ENCODE measurements at places on chromosomes 2 and 18.

- DNase-seq = no peak
Observed at GRCh38 chr2:198232281-198232680, 427.9 kb downstream of the PLCL1 start.

DNA sequence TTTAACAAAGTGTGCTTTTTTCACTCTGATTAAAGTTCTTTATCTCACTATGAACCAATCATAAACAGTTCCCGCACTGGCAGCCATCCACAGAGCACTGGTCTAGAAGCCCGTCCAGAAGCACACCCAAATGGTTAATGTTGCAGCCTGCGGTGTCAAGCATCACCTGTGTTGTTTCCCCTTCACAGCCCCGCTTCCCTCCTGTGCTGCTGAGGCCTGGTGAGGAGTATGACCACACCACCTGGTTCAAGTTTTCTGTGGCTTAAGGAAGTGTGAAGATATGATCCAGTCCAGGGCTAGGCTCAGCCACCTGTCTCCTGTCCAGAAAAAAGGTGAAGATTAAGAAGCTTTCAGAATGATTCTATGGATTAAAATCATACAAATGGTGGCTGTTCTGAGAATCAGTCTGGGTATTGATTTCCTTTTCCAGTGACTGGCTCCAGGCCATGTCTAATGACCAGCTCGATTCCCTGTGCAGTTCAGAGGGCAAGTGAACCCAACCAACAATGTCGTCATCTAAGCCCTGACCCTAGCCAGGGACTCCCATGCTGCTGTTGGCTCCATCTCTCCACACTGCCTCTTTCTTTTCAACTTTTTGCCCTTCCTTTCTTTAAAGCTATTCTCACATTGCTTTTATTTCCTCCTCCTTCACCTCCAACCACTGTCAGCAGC is 17.7 kb downstream of the SRSF7 start:
- no peak for DNase-seq

GRCh38 chr18:79631761-79632446 is 47.7 kb upstream of the CTDP1 start:
- DNase-seq = no peak

DNA sequence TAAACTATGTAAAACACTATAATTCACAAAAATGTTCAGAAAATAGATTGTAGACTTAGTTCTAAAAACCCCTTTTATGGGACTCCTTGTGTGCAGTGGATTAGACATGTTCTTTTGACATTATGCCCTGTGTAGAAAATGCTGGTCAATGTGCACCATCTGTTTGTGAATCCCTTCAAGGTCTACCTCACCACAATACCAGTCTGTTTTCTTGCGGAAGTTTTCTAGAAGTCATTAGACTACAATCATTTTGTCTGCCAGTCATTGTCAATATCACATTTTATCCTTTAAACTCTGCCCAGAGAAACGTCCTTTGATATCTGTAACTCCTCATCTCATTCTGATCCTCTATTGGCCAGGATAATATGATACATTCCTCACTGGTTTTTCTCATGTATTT is 7.8 kb downstream of the ITGA4 start:
- DNase-seq = no peak

DNA sequence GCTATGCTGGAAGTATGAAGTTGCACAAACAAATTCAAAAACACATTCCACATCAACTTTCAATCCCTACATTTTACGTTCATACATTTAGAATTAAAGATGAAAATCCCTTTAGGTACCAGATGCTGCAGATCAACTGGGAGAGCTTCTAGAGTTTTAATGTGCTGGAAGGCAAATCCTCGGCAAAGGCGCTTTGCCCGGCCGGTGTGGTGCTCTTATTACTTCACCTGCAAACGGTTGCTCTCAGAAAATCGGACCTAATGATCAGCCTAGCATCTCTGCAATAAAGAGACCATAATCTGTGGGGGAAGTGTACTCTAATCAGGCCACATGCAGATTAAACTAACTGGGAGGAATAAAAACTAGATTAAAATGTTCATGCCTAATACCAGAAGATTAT is 513.8 kb downstream of the ZEB2 start:
- DNase-seq = no peak

DNA sequence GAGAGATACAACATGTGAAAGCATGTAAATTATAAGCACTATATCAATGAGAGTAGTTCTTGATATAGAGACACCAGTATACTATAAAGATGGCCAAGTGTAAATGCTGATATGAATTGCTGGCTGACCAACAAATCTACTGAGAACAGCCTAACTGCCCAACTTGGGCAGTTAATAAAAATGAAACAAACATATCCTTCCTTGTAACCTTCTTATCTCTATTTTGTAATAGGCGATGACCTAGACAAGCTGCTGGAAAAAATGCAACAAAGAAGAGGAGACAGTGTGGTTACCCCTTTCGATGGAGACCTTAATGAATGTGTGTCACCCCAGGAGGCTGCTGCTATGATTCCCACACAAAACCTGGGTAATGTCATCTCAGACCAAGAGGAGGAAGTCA is 148.7 kb downstream of the ESCO1 start:
- no peak for DNase-seq

- peak; percentile 76 for DNase-seq
Observed at GRCh38 chr2:15808204-15808910, 132.0 kb upstream of the MYCN start.

DNA sequence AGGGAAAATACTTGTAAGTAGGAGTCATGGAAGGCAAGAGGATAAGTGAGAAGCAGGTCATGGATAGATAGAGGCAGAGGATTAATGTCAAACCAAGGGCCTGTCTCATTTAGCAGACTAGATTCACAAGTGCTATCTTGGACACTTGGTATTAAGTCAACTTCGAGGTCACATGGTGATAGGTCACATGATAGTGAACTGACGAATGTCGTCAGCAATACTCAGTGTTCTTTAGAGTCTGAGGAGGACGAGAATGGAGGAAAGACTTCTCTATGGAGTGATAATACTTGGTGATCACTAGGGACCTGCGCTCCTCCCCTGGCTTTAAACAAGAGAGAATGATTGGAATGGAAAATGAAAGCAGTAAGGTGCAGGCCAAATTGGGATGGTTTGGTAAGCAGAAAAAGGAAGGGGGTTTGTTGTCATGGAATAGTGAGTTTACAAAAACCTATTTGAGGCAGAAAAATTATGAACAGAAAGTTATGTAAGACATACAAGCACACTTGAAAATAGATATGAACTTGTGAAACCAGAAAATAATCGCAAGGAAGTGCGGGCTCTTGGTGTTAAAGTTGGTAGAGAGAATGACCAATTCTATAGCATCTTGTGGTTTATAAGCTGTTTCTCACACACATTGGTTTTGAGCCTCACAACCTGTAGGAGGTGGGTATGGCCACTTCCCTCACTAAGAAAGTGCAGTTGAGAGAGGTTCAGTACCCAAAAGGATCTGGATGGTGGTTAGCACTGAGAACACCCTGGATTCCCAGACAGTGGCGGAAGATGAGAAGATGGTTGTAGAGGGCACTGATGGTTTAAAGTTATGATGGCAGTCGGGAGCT is 141.5 kb downstream of the WDSUB1 start:
- DNase-seq = no peak

DNA sequence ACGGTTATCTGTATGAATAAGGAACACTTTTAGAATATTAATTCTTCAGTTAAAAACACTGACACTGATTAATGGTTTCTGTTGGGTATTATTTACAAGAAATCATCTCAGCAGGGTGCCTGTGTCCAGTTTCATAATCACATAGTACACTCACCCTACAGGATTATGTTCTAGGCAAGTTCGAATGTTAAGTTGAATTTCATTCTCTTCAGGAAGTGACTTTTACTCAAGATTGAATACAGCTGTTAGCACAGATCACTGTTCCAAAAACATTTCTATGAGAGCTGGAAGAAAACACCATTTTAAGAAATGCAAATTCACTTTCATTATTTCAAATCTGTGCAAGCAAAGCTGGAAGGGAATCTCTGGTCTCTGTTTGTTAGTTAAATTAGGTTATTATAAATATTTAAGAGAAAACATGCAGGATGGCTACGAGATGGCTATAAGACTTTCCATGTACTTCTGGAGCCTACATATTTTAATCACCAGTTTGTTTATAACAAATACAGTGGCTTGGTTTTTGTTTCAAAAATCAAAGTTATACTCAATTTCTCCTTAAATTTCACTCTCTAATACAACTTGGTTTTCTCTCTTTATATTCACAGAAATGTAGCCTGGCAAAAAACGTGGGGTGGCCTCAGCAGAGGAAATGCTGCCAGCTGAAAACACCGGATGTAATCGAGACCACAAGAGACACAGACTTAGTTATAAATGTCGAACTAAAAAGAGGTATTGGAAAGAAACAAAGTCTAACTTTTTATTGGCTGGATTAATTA is 65.8 kb downstream of the RBMS1 start:
- no peak for DNase-seq

- peak; percentile 24 for DNase-seq
Observed at GRCh38 chr2:240637116-240637900, 12.0 kb downstream of the GPR35 start.

DNA sequence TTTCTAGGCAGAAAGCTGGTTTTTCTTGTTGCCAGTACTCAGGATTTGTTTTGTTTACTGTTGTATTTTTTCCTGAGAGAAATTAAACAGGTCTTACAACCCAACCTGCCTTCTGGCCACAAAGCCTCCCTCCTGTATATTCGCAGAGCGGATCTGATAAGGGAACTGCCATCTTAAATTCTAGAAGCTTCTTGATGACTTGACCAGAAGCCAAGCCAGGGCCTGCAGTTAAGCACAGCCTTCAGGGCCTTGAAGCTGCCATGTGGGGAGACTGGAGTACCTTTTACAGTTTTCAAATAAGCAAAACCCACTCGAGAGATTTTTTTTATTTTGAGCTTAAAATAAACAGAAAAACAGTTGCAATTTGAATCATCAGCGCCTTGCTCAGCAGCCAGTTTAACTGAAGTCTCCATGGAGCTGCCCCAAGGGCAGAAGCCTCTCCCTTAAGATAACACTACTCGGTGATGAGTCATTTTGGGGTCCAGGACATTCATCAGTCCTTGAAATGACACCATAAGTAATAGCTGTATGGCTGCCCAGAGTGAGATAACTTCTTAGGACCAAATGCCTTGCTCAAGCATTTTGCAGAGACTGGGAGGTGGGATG is 51.5 kb upstream of the PHLPP1 start:
- no peak for DNase-seq

DNA sequence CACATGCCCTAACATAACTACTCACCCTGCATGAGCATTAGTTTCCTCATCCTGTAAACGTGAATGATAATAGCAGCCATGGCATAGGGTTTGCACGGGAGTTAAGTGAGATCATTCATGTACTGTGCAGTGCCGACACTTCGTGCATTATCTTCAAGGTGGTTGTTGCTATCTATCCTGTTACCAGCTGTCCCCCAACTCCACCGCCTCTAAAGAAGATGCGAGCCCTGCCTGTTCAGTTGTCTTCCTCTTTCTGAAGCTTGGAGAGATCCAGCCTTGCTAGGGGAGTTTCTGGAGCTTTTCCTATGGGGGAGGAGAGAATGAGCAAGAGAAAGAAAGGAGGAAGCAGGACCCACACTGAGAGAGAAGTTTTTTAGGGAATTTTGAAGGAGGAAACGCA is 34.4 kb downstream of the YPEL5 start:
- DNase-seq = no peak

GRCh38 chr2:88002359-88002707 is 14.0 kb downstream of the RNU2-63P start:
- no peak for DNase-seq

DNA sequence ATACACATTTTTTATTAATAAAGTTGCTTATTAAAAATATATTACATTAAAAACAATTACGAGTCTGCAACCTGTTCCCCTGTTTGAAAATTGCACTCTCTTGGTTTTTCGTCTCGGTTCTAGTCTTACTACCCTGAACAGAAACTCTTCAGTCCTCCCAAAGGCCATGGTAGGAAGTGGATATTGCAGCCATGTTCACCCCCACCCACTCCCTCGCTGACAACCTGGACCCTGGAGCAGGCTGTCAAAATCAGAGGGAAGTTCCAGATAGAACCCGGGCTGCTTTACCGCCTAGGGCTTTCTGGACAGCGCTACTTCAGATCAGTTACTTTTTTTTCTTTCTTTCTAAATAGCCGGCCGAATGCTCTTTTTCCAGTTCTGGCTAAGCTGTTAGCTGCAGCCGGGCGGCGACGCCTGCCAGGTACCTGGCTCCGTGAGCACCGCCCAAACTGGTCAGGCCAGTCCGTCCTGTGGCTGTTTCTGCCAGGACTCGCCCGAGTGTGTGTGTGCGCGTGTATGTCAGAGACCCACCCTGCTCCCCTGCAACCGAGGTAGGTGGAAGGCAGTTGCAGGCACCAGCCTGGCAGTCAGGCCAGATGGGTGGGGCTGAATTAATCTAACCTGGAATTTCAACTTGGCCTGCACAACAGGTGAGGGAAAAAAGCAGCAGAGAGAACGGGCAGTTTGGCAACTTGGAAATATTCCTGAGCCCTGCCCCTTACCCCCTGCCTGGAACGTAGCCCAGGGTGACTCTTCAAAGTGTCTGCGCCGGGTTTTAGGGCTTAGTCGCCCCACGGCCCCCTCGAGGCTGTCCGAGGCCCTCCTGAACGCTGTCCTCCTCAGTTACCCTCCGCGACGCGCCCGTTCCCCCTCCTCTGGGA is 1.1 kb upstream of the TET3 start:
- no peak for DNase-seq

- no peak for DNase-seq
Observed at GRCh38 chr2:105509269-105510086, 110.6 kb upstream of the FHL2 start.

- DNase-seq = no peak
Observed at GRCh38 chr18:29874519-29875098, 1167.9 kb downstream of the DSC3 start.

- DNase-seq = no peak
Observed at GRCh38 chr2:111702119-111702803, 181.7 kb downstream of the ANAPC1 start.

DNA sequence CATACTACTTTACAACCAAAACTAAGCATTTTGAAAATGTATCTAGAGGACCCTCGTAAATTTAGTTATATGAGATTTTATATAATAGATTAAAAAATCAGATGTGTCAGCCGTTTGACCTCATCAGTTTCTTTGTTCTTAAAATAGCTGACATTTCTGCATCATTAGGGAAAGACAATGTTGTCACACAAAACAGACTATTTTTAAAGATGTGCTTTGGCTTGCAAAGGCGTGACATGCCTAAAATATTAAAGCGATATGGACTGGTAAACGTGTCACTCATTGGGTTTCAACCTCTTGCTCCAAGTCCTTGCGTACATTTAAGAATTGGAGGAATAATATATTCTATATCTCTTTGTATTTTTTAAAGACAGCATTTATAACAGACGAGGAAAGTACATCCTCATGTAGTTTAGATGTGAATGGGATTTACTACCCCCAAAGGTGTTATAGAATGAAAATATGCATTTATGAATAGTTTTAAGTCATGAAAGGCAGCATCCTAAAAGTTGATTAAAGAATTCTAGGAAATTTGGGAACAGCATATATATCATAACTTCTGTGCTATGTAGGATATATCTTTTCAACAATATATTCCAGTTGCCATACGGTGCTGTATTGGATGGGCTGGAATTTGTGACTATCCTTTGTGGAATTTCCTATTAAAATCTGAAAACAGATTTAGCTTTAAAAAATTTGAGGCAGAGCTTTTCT is 3.8 kb downstream of the MYL12A start:
- no peak for DNase-seq

- peak; percentile 35 for DNase-seq
Observed at GRCh38 chr2:196263181-196263747, 91.9 kb upstream of the STK17B start.

- DNase-seq = no peak
Observed at GRCh38 chr2:121284463-121285449, at the start of gene TFCP2L1. TSS of gene TFCP2L1 (minus strand) at chr2:121285202. CDS start at chr2:121285109, 93 bp downstream.

Data from left hindlimb (tissue), 1 donor.